ENCODE measurements at places on chromosomes 5 and 9. TPM values are rescaled to one million over a fixed set of nuclear protein-coding genes. Genes with fewer than 3 reads are reported as not detected.

DNA sequence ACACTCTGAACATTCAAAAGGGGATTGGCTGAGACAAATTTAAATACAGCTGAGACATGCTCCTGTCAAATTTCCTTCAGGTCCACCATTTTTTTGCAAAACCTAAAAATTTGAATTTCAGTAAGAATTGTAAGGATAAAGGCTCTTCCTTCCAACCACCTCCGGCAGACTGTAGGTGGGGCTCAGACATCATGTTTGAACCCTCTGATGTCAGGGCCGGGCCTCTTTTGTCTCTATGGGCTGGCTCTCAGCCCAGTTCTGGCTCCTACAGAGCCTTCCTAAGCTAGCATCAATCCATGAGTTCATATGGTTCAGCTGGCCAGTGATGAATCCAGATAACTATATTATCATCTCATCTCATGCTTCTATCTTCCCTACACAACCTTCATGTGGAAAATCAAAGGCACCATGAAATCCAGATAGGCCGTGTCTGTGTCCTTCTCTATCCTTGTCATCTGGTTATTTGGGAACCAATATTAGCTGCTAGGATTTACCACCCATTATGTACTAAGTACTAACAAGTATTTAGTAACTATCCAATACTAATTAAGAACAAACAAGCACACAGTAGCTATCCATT, 44.2 kb downstream of the NIPSNAP3B start:
- H3K27me3 ChIP-seq, result no peaks in the 10 kb centered on the region
- H3K4me3 ChIP-seq, result no peak overlapping the region
- H3K36me3 ChIP-seq, result peaks cover 96% of the 10 kb centered on the region
- H3K27ac ChIP-seq, result no peak overlapping the region

DNA sequence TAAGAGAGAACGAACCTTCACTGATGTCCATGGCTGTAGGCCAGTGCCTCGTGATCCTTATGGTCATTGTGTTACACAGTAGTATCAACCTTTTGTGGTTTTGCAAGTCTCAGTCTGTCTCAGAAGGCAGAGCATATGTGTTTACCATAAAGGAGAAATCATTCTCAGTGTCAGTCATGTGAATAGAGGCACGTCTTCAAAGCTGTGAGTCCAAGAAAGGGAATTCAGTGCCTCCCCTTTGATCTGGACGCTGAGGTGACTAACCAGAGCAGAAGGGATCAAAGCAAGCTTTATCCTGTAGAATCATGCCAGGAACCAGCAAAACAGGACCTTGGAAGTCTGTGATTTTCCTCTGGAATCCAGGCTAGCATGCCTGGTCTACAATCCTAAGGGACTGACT, 433.9 kb downstream of the DNAH5 start:
- no peaks in the 10 kb centered on the region for H3K27me3 ChIP-seq
- no peak overlapping the region for H3K27ac ChIP-seq
- H3K4me1 ChIP-seq, result no peaks in the 10 kb centered on the region
- DNase-seq, result no peak
- H3K4me3 ChIP-seq, result no peak overlapping the region

The EIF4E1B gene
- total RNA-seq, result not detected

DNA sequence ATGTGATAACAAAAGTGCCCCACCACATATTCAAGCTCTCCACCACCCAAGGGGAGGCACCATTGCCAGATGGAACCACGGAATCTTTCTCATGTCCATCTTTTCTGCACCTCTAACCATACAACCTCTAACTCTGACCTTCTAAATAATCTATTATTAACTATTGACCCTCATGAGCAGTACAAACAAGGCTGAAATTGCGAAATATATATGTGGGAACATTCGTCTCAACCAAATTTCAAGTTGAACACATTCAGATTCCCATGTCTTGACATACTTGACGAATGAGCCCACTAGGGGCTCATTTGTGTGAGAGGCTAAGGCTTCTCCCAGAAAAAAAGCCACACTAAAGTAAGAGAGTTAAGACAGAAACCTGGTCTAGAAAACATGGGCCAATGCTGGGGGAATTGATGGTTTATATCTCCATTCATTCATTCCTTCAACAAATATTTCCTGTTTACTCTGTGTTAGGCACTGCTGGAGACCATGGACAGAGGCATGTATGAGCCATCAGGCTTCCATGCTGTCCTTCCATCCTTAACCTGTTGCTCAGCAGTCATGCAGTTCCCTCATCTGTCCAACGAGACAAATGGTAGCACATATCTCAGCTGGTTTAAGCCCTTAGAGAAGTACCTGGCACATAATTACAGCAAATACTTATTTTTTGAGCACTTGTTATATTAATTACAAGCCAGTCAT, 130.4 kb downstream of the ESM1 start:
- no peaks in the 10 kb centered on the region for H3K36me3 ChIP-seq
- no peaks in the 10 kb centered on the region for H3K4me1 ChIP-seq
- DNase-seq, result no peak
- H3K4me3 ChIP-seq, result no peak overlapping the region
- no peaks in the 10 kb centered on the region for H3K27me3 ChIP-seq

The TXNDC8 gene
- not detected for total RNA-seq

DNA sequence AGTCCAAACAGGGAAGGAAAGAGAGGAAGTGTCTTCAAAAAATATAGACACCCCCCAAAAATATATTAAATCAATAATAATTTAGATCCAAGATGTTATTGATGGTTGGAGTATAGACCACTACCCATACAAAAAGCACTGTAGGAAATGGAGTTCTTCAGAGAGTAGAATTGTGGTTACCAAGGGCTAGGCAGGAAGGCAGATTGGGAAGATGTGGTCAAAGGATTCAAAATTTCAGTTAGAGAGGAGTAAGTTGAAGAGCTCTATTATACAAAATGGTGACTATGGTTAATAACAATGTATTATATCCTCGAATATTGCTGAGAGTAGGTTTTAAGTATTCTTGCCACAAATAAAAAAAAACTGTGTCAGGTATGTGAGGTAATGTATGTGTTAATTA, 149.4 kb downstream of the CWC27 start:
- no peaks in the 10 kb centered on the region for H3K27me3 ChIP-seq
- no peak overlapping the region for H3K27ac ChIP-seq
- H3K36me3 ChIP-seq, result no peaks in the 10 kb centered on the region
- H3K4me1 ChIP-seq, result no peaks in the 10 kb centered on the region
- no peak overlapping the region for H3K4me3 ChIP-seq
- DNase-seq, result no peak

GRCh38 chr5:9787861-9788600, 157.9 kb upstream of the TAS2R1 start:
- no peak for DNase-seq
- no peak overlapping the region for H3K4me3 ChIP-seq
- H3K27me3 ChIP-seq, result no peaks in the 10 kb centered on the region

The HACD4 gene
- 13.5 TPM for total RNA-seq

GRCh38 chr5:63563008-63563917, 399.0 kb downstream of the HTR1A start:
- no peak for DNase-seq

GRCh38 chr9:96022445-96023051, 147.1 kb downstream of the ERCC6L2 start:
- peaks cover 42% of the 10 kb centered on the region for H3K4me1 ChIP-seq
- peak overlapping the region; percentile 68 for H3K4me3 ChIP-seq
- DNase-seq, result peak; percentile 70
- peaks cover 37% of the 10 kb centered on the region for H3K27me3 ChIP-seq
- no peaks in the 10 kb centered on the region for H3K36me3 ChIP-seq

The ASPN gene
- 2.3 TPM for total RNA-seq

DNA sequence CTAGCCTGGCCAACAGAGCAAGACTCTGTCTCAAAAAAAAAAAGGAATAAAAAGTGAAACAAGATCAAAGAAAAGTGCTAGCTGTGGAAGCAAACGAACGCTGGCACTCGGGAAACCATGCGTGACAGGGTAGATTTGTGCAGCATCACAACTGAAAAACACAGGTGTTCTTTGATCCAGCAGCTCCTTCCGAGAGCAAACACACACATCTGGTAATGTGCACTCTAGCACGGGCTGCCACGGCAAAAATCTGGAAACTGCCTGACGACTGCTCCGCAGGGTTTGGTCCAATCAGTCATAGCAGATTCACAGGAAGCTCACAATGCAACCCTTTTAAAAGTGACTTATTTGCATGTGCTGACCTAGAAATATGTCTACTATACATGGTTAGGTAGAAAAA, 80.0 kb downstream of the SYK start:
- peaks cover 50% of the 10 kb centered on the region for H3K36me3 ChIP-seq
- H3K4me1 ChIP-seq, result no peaks in the 10 kb centered on the region
- no peak overlapping the region for H3K27ac ChIP-seq
- DNase-seq, result no peak
- H3K27me3 ChIP-seq, result no peaks in the 10 kb centered on the region

The SLF1 gene
- total RNA-seq, result 6.1 TPM

The SLC6A19 gene
- not detected for total RNA-seq

DNA sequence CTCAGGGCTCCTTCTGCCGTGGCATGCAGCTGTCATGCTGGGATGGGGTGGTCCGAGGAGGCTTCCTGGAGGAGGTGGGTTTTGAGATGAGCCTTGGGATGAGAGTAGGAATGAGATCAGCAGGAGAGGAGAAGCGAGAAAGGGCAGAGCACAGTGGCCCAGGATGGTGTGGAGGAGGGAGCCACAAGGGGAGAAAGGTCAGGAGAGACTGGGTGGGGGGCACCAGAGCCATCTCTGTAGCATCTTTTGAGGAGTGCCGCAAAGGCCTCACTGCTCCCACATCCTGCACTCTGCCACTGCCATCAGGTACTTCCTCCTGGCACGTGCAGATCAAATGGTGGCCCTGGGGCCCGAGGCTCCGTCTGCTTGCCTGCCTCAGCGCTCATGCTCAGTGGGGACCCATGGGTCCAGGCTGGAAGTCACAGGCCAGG, 150.2 kb downstream of the MACROH2A1 start:
- no peak overlapping the region for H3K4me3 ChIP-seq
- H3K36me3 ChIP-seq, result no peaks in the 10 kb centered on the region
- DNase-seq, result no peak
- peaks cover 12% of the 10 kb centered on the region for H3K4me1 ChIP-seq
- no peaks in the 10 kb centered on the region for H3K27me3 ChIP-seq

DNA sequence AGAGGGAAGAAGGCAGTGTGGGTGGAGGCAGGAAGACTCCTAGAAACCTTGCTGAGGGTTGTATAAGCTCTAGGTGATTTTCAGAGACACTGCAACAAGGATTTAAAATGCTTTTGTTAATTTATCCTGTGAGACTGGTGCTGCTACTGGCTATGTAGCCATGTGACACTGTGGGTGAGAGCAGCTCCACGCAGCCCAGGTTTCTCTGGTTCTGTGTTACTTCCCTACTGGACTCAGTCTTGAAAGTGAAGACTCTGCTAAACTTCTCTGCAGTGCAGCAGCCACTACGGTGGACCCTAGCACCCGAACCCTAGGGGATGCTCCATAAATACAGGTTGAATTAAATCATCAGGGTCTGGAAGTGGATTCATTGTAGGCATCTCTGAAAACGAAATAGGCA, 25.8 kb upstream of the EFNA5 start:
- H3K36me3 ChIP-seq, result no peaks in the 10 kb centered on the region
- no peak overlapping the region for H3K4me3 ChIP-seq
- H3K4me1 ChIP-seq, result no peaks in the 10 kb centered on the region
- DNase-seq, result no peak

GRCh38 chr5:144510845-144511579, 340.3 kb downstream of the KCTD16 start:
- no peak overlapping the region for H3K4me3 ChIP-seq
- H3K27me3 ChIP-seq, result no peaks in the 10 kb centered on the region
- no peak for DNase-seq
- no peak overlapping the region for H3K27ac ChIP-seq
- no peaks in the 10 kb centered on the region for H3K4me1 ChIP-seq

DNA sequence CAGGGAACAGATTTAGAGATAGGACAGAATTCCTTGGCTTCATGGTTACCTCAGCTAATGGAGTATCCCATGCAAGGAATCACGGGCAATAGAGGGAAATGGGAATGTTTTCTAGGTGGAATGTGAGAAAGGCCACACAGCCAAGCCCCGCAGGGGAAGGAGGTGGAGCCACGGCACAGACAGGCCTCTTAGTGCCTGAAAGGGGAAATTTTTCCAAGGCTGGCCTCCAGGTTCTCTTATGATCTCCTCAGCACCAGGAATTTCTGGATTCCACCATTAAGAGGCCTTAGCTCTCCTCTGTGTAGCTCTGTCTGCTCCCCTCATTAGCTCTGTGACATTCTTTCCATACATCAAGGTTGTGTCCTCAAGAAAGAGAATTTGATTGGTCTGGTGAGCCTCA, 124.7 kb downstream of the GALNT10 start:
- DNase-seq, result no peak
- H3K27me3 ChIP-seq, result no peaks in the 10 kb centered on the region
- H3K4me1 ChIP-seq, result no peaks in the 10 kb centered on the region

All from lower lobe of right lung (tissue), 2 donors.